Lower leg skin (tissue), 4 donors: ENCODE measurements at places on chromosomes 12 and 14. TPM values are rescaled to one million over a fixed set of nuclear protein-coding genes. Genes with fewer than 3 reads are reported as not detected.

POLE2 gene
- total RNA-seq: 4.1 TPM

ADAM21 gene
- not detected for total RNA-seq

RNU4-1 gene
- under 0.01 TPM for total RNA-seq

APOF gene
- not detected for total RNA-seq

PPP2R5E gene
- 16.2 TPM for total RNA-seq

SPTSSA gene
- 10.7 TPM for total RNA-seq

GLIPR1L2 gene
- 1.6 TPM for total RNA-seq

NAP1L1 gene
- 150 TPM for total RNA-seq

SCN8A gene
- 0.80 TPM for total RNA-seq

GRIP1 gene
- 25.3 TPM for total RNA-seq

IGFBP6 gene
- 22.0 TPM for total RNA-seq

USP44 gene
- 0.53 TPM for total RNA-seq

GPD1 gene
- total RNA-seq: 29.9 TPM

TMEM116 gene
- 11.7 TPM for total RNA-seq
